ENCODE measurements at places on chromosomes 7 and 10.

GRCh38 chr7:154647625-154648024, 355.3 kb downstream of the PAXIP1 start:
- no peak for DNase-seq

DNA sequence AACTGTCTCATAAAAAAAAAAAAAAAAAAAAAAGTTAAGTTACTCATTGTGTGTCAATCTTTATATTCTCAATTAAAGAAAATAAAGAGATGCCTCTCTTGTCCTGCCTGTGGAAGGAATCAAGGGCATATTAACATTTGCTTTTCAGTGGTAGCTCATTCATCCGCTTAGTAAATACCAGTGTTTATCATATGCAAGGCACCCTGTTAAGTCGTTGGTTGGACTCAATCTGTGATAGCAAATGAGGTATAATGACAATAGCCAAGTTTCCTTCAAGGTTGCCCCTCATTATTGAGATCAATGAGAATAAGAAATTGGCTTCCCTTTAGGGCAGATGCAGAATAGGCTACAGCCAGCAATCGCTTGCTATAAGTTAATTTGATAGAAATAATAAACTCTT, 812.7 kb upstream of the COBL start:
- no peak for DNase-seq

DNA sequence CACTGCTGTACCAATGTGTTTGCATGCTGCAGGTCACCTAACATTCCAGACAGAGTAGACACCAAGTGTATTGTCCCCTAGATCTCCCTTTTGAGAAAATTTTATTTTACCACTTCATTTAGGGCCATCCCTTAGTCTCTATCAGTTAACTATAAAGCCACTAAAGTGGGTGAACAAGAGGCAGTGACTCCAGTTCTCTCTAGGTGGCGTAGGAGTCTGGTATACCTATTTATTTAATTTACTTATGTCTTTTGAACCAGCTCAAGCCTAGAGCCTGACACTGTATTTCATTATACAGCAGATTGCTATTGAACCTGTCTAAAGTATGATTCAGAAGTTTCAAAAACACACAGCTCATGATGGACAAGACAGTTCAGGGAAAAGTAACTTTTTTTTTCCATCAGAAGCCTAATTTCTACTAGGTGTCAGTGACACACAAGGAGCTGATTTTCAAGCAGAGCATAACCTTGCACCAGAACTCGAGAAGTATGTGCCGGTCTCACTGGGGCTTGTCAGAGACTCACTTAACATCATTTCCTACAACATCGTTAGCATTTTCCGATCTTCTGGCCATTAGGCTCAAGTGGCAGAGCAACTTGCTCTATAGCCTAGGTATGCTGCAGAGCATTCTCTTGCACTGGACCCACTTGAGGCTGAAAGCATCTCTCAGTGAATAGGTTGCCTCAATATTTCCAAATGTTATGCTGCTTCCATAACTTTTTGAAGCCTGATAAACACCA, 175.4 kb downstream of the CDC14C start:
- no peak for DNase-seq

GRCh38 chr7:130903358-130903974, 169.5 kb upstream of the KLF14 start:
- DNase-seq: peak; percentile 98

GRCh38 chr7:41994036-41994745, 242.8 kb downstream of the GLI3 start:
- no peak for DNase-seq

DNA sequence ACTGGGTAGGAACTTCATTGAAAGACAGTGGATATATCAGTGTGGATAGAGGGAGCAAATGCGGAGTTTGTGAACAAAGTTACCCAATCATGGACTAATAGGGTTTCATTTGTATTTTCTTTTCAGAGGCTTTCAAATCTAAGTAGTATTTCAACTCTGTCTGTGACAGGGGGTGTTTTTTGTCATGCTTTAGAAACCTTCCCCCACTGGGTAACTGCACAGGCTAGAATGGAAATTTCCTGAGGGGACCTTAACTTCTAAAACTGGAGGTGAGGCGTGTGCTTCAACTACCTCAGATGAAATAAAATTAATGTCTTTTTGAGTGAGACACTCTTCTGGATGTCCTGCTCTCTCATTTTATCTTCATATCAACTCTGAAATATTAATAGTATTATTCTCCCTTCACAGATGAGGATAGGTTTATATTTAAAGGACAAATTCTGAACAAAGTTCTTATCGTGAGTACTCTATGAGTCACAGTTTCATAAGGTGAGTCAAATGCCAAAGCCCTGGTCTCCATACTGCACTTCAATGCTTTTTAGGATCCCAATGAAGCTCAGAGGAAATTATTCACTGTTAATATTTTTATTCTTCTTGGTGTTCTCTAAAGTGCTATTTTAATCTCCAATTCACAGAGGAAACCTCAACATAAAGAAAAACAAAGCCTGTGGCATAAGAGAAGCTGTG, 770.6 kb downstream of the CCSER2 start:
- DNase-seq: no peak

DNA sequence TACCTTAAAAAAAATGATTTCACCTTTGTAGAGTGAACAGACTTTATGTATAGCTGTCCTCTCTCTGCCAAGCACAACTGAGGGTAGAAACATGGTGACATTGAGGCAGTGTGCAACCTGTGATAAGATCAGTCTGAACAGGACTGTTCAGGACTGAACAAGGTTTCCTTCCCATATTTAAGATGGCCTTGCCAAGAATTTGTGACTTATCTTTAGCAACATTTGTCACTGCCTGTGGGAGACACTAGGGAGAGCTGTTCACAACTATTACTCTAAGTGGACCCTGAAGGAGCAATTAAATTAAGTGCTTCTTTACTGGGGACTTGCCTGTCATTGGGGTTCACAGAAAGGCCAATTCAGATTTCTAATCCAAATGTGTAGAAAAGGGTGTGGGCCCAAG, 6.7 kb downstream of the OR13A1 start:
- no peak for DNase-seq

DNA sequence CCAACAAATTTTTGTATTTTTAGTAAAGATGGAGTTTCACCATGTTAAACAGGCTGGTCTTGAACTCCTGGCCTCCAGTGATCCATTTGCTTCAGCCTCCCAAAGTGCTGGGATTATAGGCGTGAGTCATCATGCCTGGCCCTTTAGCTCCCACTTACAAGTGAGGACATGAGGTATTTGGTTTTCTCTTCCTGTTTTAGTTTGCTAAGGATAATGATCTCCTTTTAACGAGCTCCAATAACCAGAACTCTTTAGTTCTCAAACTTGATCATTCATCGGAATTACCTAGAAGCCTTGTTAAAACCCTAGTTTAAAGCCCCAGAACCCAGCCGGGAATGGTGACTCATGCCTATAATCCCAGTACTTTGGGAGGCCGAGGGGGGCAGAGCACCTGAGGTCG, 481.4 kb downstream of the TYW1 start:
- no peak for DNase-seq

Data from epithelial cell of proximal tubule (primary cell).